SHP77 treated with DMSO at 0.1 percent for 48 hours (cell line): ENCODE measurements at places on chromosomes 6 and 20.

DNA sequence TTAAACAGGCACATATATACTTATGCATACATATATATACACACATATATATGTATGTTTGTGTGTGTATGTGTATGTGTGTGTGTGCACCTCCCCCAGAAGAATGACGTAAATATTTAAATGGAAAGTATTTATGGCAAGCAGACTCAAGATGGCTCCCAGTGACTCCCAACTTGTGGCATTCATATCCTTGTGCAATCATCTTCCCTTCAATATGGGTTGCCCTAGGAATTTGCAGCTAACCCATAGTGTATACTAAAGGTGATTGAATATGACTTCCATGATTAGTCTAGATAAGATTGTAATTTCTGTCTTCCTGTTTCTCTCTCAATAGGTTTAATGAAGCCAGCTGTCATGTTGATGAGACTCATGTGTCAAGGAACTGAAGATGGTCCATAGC lies 127.6 kb downstream of the TRDN start:
- no peak for DNase-seq

GRCh38 chr6:38271081-38271480 lies 368.6 kb downstream of the BTBD9 start:
- no peak for DNase-seq

DNA sequence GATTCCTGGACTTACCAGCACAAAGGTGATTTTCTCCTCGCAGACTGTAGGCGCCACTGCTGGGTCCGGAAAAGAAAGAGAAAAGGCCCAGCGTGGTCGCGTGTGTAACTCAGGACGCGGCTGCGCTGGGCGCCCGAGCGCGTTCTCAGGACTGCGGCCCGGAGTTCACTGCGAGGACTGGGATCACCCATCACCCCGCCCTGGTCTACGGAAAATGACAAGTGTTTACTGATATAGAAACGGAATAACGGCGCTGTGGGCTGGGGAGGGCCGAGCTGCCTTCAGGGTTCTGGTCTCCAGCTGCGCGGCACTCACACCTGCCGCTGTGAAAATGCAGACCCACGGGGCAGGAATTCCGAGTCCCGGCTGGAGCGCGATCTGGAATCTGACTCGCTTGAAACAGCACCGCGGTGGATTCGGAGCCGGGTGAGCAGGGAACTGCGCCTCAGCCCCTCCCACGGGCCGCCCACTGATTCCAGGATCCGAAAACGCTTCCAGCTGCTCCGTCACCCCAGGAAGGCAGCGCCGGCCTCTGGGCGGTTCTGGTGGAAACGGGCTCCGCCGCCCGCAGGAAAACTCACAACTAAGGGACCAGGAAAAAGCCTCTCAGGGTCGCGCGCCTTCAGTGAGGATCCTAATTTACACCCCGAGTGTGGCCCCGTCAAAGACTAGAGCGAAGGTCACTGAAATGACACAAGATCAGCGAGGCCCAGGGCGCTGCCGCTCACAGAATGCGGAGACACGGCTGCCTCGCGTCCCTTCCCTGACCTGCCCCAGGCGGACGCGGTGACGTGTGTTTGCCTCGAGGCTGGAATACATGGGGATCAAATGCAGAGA lies 34.5 kb downstream of the HLA-A start:
- peak; percentile 57 for DNase-seq

DNA sequence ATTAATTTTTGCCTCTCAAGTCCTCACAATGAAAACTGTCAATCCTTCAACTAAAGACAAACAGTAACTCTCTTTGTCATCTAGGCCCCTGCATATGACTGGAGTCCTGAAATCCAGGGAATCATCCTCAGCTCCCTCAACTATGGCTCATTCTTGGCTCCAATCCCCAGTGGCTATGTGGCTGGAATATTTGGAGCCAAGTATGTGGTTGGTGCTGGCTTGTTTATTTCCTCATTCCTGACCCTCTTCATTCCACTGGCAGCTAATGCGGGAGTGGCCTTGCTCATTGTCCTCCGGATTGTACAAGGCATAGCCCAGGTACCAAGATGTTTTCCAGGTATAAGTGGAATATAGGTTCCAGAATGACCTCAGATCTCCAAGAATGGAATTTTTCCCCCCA lies 15.4 kb downstream of the SLC17A4 start:
- no peak for DNase-seq

- peak; percentile 37 for DNase-seq
These were observed 42.8 kb upstream of the GLP1R start for GRCh38 chr6:39005774-39006173.

DNA sequence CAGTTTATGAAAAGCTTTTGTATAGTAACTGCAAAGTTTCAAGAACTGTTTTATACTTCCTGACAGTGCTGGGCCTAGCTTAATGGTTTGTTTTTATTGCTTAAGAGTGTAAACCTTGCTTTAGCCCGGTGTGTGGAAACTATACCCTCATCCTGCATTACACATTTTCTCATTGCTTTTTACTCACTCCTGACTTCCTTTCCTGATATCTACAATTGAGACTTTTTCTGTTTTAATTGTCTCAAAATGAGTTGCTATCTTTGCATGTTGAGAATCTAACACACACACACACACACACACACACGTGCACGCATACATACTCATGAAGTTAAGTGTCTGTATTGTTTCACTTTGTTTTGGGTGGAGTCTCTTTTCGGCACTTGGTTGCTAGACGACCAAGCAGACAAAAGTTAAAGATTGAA lies 16.7 kb downstream of the BMP2 start:
- DNase-seq = no peak

GRCh38 chr6:75613056-75613501 lies 11.4 kb downstream of the SENP6 start:
- DNase-seq = no peak

- peak; percentile 95 for DNase-seq
These were observed at the start of gene PNISR for GRCh38 chr6:99424761-99425646. Gene PNISR (minus strand): TSS chr6:99425308. CDS start chr6:99414659, 10,649 bp downstream.
